ENCODE measurements at places on chromosomes 6 and 20.

- no peaks in the 10 kb centered on the region for H3K27me3 ChIP-seq
- no peak for DNase-seq
- no peak overlapping the region for H3K27ac ChIP-seq
- no peaks in the 10 kb centered on the region for H3K4me1 ChIP-seq
- peaks cover 63% of the 10 kb centered on the region for H3K36me3 ChIP-seq
Measured at GRCh38 chr20:35134472-35134871, 12.7 kb downstream of the EDEM2 start.

DNA sequence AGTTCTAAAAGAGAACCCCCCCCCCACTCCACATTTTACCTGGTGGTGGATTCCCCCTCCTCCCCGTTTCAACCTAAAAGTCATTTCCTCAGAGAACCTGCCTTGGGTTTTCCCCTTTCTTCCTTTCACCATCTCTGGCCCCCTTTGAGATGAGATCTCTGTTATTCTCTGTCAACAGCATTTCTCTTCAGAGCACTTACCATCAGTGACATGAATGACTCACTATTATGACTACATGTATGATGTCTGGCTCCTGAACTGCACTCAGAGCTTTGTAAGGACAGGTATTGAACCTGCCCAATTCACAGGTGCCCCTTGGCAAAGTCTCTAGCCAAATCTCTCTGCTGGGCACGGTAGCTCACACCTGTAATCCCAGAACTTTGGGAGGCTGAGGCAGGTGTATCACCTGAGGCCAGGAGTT is 61.4 kb upstream of the JARID2 start:
- no peak overlapping the region for H3K27ac ChIP-seq
- H3K4me1 ChIP-seq, result no peaks in the 10 kb centered on the region
- DNase-seq, result no peak
- H3K4me3 ChIP-seq, result no peak overlapping the region
- H3K27me3 ChIP-seq, result no peaks in the 10 kb centered on the region
- H3K36me3 ChIP-seq, result no peaks in the 10 kb centered on the region

- H3K27ac ChIP-seq, result no peak overlapping the region
- no peaks in the 10 kb centered on the region for H3K36me3 ChIP-seq
- H3K4me1 ChIP-seq, result no peaks in the 10 kb centered on the region
- H3K4me3 ChIP-seq, result no peak overlapping the region
Measured at GRCh38 chr20:20843982-20844381, 131.5 kb upstream of the RALGAPA2 start.

GRCh38 chr20:63178889-63179686 is 36.8 kb downstream of the YTHDF1 start:
- no peaks in the 10 kb centered on the region for H3K27me3 ChIP-seq
- no peaks in the 10 kb centered on the region for H3K36me3 ChIP-seq
- DNase-seq, result peak; percentile 87
- H3K4me3 ChIP-seq, result peak overlapping the region; percentile 30
- peaks cover 25% of the 10 kb centered on the region for H3K4me1 ChIP-seq
- H3K27ac ChIP-seq, result no peak overlapping the region

DNA sequence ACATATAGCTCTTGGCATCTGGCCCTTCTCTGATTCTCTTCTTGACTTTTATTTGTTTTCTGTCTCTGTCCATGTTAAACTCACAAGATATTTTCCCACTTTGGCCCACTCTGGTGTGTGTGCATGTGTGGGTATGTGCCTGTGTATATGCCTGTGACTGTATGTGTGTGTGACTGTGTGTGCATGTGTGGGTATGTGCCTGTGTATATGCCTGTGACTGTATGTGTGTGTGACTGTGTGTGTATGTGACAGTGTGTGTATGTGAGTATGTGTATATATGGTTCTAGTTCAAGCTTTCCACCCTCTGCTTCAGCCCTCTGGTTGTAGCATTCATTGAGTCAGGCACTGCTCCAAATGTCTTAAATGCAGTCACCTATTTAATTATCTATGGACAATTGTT is 88.6 kb upstream of the GGTLC1 start:
- no peak overlapping the region for H3K4me3 ChIP-seq
- H3K4me1 ChIP-seq, result no peaks in the 10 kb centered on the region
- no peaks in the 10 kb centered on the region for H3K36me3 ChIP-seq
- no peak overlapping the region for H3K27ac ChIP-seq
- no peaks in the 10 kb centered on the region for H3K27me3 ChIP-seq
- DNase-seq, result no peak

GRCh38 chr6:141551318-141551717 is 581.4 kb upstream of the GJE1 start:
- no peak overlapping the region for H3K4me3 ChIP-seq
- H3K4me1 ChIP-seq, result no peaks in the 10 kb centered on the region
- no peak overlapping the region for H3K27ac ChIP-seq
- DNase-seq, result no peak

DNA sequence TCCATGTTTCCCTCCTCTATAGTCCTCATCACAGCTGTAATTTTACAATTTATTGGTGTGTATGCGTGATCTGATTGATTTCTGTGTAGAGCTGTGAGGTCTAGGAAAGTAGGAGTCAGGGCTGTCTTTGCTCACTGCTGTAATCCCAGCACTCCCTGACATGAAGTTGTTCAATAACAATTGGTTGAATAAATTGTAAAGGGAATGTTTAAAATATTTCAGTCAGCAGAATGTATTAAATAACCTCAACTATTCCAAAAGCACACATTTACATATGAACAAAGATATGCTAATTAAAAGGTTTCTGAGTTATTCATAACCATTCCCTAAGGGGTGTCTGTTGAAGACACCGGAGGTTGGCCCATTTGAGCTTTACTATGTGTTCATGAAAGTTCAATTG is 31.5 kb downstream of the NOX3 start:
- no peak for DNase-seq
- no peaks in the 10 kb centered on the region for H3K36me3 ChIP-seq
- H3K27ac ChIP-seq, result no peak overlapping the region
- H3K4me1 ChIP-seq, result no peaks in the 10 kb centered on the region
- H3K4me3 ChIP-seq, result no peak overlapping the region

DNA sequence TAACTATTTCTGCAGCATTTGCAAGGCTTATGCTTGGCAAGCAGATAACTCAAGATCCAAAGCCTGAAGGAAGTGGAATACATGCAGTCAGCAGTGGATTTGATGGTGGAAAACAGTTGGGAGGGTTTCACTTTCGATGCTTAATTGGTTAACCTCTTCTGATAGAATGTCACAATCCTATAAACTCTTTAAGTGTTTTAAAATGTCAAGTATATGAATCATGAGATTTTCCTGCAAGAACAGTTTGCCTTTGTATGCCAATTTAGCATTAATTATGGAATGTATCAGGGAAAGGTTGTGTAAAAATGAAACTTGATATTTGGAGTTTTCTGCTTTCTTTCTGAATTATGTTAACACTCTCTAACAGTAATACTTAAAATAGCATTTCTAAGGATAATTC is 36.6 kb downstream of the NKX2-4 start:
- peaks cover 15% of the 10 kb centered on the region for H3K36me3 ChIP-seq
- peak overlapping the region; percentile 53 for H3K27ac ChIP-seq
- H3K4me3 ChIP-seq, result no peak overlapping the region
- DNase-seq, result no peak

DNA sequence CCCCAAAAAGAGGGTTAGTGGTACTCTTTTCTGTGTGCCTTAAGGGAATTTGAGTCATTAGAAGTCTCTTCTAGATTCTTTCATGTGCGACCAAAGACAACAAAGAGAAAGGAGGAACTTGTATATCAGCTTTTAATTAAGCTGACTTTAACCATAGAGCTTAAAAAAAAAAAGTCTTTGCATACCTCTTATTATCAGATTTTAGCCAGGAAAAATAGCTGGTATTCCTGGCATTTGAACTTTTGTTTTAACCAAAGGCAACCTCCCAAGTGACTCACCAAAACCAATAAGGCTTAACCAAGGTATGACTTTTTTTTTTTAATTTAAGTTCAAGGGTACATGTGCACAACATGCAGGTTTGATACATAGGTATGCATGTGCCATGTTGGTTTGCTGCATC is 375.0 kb downstream of the CDC5L start:
- H3K4me1 ChIP-seq, result no peaks in the 10 kb centered on the region
- H3K4me3 ChIP-seq, result no peak overlapping the region
- no peaks in the 10 kb centered on the region for H3K27me3 ChIP-seq
- H3K36me3 ChIP-seq, result no peaks in the 10 kb centered on the region

- H3K4me3 ChIP-seq, result no peak overlapping the region
- H3K36me3 ChIP-seq, result peaks cover 3% of the 10 kb centered on the region
- H3K27me3 ChIP-seq, result no peaks in the 10 kb centered on the region
- no peaks in the 10 kb centered on the region for H3K4me1 ChIP-seq
- no peak for DNase-seq
Measured at GRCh38 chr6:125974214-125974866, 12.0 kb upstream of the TRMT11 start.

DNA sequence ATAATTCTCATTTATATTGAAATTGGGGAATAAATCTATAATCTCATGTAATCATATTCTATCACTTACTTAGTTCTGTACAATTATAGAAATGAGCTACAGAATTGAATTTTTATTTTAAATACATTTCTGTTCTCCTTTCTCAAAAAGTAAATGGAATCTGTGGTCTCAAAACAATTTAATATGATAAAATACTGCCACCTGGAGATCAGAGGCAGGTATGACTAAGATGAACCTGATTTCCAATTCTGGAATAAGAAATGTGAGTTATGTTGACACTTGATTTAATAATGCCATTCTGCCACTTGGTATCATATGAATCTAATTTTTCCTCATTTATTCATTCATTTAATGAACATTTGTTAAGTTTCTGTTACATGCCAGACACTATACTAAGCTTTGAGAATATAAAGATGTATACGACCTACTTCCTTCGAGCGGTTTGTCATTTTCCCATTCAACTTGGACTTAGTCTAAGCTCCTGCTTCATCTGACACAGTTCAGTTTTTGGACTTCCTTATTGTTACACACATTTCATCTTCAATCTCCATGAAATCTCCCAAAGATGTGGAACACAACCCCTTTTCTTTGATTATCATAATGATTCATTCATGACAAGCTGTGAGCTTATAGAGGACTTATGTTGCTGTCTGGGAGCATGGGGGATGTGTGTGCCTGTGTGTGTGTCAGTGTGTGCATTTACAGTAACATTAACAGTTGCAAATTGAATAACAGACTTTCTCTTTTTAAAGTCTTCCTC is 7.5 kb upstream of the CCDC28A start:
- H3K4me1 ChIP-seq, result no peaks in the 10 kb centered on the region
- no peaks in the 10 kb centered on the region for H3K36me3 ChIP-seq
- DNase-seq, result no peak
- H3K27me3 ChIP-seq, result no peaks in the 10 kb centered on the region

GRCh38 chr6:163284151-163284550 is 130.4 kb upstream of the QKI start:
- no peak for DNase-seq
- no peak overlapping the region for H3K27ac ChIP-seq
- H3K4me3 ChIP-seq, result no peak overlapping the region
- no peaks in the 10 kb centered on the region for H3K36me3 ChIP-seq

GRCh38 chr6:21227486-21227885 is 366.1 kb upstream of the SOX4 start:
- DNase-seq, result no peak
- no peak overlapping the region for H3K4me3 ChIP-seq
- no peaks in the 10 kb centered on the region for H3K4me1 ChIP-seq
- H3K27me3 ChIP-seq, result no peaks in the 10 kb centered on the region
- H3K36me3 ChIP-seq, result no peaks in the 10 kb centered on the region

GRCh38 chr20:33790566-33790965 is 20.6 kb upstream of the CHMP4B start:
- no peaks in the 10 kb centered on the region for H3K27me3 ChIP-seq
- H3K4me1 ChIP-seq, result peaks cover 37% of the 10 kb centered on the region
- H3K36me3 ChIP-seq, result peaks cover 7% of the 10 kb centered on the region

DNA sequence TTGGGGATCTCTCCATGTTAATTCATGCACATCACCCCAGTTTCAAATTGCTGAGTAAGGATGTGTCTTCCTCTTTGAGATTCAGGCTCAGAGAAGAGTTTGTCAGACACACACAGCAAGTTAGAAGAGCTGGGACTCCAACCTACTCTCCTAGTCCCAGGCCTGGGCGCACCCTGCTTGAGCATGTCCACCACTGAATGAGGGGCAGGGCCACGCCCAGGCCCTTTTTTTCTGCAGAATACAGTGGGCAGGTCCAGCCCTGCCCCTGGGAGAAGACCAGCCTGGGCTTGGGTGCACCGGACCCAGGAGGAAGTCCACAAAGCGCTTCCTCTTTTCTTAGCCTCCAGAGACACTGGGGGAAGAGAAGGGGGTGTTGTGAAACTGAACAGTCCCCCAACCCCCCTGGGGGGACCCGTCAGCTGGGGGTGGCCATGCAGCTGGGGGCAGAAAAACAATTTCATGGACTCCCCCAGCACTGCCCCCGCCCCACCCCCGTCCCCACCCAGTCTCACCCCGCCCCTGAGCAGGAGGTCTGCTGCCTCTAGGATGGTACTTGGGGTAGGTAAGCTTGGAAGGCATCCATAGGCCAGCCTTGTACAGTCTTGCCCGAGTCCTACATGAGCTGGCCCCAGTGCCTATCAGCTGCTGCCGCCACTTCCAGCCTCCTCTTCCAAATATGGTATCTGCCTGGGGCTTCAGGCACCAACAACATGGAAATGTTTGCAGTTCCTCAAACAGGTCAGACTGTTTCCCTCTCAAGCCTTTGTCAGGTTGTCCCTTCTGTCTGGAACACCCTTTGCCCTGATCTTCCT is 11.7 kb upstream of the HCK start:
- no peak overlapping the region for H3K4me3 ChIP-seq
- H3K27me3 ChIP-seq, result no peaks in the 10 kb centered on the region
- H3K27ac ChIP-seq, result peak overlapping the region; percentile 75
- no peaks in the 10 kb centered on the region for H3K36me3 ChIP-seq
- DNase-seq, result peak; percentile 77

- H3K4me3 ChIP-seq, result no peak overlapping the region
- H3K36me3 ChIP-seq, result no peaks in the 10 kb centered on the region
- no peaks in the 10 kb centered on the region for H3K4me1 ChIP-seq
- H3K27ac ChIP-seq, result no peak overlapping the region
- no peak for DNase-seq
Measured at GRCh38 chr20:2713285-2713684, 20.7 kb downstream of the EBF4 start.

- no peak for DNase-seq
- no peaks in the 10 kb centered on the region for H3K36me3 ChIP-seq
- H3K4me1 ChIP-seq, result no peaks in the 10 kb centered on the region
- H3K27ac ChIP-seq, result no peak overlapping the region
Measured at GRCh38 chr6:4364172-4364571, 228.8 kb upstream of the ECI2 start.

DNA sequence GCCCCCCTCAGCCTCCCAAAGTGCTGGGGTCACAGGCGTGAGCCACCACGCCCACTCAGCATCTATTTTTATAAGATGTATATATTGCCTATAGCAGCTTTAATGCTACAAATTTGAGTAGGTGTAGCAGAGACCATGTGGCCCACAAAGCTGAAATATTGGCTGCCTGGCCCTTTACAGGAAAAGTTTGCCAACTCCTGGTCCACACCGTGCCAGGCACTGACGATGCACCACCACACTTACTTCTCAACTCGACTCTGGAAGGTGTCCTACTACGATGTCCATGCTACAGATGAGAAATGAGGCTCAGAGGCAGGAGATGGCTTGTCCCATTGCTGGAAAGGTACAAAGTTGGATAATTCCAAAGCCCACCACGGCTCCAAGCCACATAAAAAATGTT is 17.2 kb upstream of the SRSF6 start:
- DNase-seq, result no peak
- no peaks in the 10 kb centered on the region for H3K36me3 ChIP-seq
- H3K27ac ChIP-seq, result no peak overlapping the region
- H3K4me3 ChIP-seq, result no peak overlapping the region
